ENCODE measurements at places on chromosomes 11 and 22.

DNA sequence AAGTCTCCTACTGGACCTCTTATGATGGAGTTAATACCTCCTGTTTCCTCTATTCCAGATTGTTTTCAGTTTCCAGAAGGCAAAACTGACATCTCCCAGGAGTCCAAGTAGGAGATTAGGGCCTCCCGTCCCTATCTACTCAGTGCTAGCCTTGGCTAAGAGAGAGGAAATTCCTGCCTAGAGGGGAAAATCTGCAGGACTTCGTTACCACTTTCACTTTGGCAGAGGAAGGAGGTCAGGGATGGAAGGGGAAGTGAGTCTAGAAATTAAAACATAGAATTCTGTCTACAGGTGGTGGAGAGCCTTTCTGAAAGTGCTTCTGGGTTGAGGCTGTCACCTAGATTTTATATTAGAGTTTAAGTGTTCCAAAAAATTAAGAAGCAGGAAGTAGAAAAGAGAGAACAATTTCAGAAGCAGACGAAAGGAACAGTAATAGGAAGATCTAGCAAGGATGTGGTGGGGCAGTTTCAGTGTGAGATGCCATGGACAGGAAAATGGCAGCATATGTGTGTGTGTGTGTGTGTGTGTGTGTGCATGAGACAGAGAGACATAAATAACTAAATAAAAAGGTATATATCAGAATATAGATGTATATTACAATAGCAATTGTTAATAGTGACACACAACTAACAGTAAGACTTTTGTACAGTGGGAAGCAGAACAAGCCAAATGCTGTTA, 2.4 kb upstream of the TRIM68 start:
- DNase-seq: no peak

DNA sequence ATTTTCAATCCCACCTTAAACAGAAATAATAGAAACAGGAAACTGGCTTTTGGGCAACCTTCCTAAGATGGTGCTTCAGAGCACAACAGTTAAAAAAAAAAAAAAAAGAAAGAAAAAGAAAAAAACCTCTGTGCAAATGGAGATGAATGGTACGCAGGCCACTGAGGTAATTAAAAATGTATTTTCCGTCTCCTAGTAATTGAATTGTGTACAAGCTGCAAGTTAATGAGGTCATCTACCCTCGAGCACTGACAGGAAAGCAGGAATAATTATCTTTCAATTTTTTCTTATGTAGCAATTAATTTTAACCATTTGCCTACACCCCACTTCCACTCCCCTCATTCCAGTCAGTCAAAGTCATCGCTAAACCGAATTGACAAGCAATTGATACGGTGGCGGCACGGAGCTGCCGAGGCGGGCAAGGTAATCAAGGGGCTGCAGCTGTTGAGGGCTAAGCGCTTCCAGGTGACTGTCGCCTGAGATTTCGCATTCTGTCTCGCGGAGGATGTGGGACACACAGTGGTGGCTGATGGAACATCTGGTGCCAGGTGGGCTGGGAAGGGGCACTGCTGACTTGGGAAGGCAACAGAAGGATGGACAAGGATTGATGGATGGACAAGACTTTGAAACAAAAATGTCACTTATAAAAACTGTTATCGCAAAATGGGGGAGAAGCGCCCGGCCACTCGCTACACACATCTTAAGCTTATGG, 109.4 kb downstream of the RCN1 start:
- no peak for DNase-seq

DNA sequence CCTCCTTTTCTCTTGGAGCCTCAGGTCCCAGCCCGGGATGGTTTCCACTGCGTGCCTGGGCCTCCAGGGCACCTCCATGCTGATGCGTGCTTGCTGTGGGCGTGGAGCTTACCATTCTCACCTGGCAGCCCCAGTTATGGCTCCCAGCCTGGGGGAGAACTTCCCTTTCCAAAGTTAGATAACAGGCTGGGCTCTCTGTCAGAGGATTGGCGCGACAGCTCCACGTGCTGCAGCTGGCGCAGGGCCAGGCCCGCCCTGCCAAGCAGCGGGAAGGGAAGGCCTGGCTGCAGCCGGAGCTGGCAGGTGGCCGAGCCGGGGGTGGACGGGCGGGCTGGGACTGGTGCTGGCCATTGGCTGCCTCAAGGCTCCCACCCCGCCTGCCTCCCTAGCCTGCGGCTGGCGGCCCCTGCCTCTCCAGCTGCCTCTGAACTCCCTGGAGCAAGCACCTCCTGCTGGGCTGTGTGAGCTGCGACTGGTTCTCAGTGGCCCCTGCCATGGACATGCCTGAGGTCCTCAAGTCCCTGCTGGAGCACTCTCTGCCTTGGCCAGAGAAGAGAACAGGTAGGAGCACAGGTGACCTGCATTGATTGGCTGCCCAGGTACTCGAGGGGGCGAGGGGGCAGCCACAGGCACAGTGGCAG, 14.6 kb upstream of the TEF start:
- DNase-seq: peak; percentile 96

DNA sequence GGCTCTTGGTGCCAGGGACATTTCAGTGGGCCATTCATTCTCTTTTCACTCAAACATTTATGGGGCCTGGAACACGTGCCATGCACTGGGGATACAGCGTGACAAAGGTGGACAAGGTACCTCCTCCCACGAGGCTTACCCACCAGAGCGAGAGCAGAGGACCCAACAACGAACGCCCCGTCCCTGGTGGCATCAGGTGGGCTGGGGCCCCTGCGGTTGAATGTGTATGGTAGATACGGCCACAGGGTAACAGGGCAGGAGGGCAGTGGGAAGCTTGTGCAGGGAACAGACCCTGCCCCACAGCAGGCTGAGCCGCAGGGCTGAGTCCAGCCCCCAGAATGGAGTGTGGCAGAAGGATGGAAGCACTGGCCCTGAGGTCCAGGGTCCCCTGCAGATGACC, 81.1 kb downstream of the LRRC32 start:
- no peak for DNase-seq

DNA sequence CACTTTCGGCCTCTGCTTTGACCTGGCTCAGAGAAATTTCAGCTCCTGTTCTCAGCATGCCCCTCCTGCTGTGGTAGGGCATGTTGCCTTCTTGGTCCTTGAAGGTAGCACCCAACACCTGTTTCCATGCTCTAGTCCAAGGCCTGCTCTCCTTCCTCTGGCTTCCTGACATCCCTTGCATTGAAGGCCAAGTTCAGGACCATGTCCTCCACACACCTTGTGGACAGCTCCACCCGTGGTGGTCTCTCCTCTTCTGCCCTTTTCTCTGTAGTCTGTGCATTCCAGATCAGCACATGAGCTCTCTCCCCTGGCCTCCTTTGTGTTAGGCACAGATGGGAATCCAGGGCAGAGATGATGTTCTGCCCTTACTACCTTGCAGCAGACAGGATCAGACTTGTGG, 225.3 kb downstream of the ADAMTS15 start:
- no peak for DNase-seq

Measured in testis (tissue), 5 donors.